ENCODE measurements at places on chromosomes 16 and 17.

GRCh38 chr17:8618825-8619224, 11.7 kb downstream of the MYH10 start:
- DNase-seq: no peak

DNA sequence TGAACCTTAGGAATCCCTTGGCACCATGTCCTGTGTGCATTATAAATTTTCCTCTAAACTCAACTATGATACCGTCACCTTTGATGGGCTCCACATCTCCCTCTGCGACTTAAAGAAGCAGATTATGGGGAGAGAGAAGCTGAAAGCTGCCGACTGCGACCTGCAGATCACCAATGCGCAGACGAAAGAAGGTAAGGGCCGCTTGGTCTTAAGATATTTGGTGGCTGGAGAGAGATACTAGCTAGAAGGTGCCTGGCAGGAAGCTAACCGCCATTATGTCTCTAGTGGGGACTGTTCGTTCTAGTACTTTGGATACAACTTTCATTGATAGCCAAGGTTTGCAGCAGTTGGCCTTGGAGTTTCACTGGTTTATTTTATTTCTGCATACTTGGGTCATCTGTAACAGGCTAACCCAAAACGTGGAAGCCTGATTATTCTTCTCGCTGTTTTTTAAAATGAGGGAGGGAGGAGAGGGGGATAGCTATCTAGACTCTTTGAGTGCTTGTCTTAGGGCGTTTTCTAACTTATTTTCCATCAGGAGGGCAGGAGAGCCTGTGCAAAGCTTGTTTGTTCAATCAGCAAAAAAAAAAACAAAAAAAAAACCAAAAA, 1.3 kb downstream of the RBBP6 start:
- no peak for DNase-seq

DNA sequence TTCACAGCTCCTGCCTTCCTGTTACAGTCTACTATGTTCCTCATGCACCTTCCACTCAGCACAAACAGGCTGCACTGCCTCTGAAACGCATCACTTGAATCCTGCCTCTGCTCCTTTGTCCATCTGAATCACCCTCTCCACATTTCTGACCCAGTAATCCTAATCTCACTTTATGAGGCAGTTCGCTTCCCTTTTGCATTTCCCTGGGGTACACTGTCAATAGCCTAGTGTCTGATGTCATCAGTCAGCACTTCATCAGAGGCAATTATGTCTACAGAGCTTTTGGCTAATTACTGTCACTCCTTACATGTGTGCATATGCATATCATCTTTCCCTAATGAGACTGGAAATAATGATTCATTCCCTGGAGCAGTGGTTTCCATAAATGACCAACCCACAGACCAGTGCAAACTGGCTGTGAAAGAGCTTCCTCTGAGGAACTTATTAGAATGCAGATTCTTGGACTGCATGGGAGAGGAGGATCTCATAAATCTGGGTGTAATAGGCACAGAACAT, 23.6 kb downstream of the CA4 start:
- DNase-seq: no peak

- DNase-seq: no peak
Measured at GRCh38 chr17:51687887-51688286, 427.5 kb downstream of the UTP18 start.

- DNase-seq: no peak
Measured at GRCh38 chr17:61225178-61225882, 174.3 kb upstream of the TBX2 start.

GRCh38 chr16:3525951-3526350, 25.1 kb downstream of the CLUAP1 start:
- no peak for DNase-seq

DNA sequence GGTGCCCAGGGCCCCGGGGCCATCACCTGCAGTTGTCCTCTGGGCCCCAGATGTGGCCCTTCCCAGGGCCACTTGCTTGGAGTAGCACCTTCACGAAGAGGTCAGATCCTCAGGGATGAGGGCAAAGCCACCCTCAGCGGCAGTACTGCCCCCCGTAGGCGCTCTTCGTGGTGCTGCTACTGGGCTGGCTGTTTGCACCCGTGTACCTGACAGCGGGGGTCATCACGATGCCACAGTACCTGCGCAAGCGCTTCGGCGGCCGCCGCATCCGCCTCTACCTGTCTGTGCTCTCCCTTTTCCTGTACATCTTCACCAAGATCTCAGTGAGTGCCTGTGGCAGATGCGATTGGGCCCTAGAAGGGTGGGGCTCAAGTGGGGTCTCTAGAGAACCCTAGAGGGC, 2.6 kb downstream of the SLC5A2 start:
- no peak for DNase-seq

DNA sequence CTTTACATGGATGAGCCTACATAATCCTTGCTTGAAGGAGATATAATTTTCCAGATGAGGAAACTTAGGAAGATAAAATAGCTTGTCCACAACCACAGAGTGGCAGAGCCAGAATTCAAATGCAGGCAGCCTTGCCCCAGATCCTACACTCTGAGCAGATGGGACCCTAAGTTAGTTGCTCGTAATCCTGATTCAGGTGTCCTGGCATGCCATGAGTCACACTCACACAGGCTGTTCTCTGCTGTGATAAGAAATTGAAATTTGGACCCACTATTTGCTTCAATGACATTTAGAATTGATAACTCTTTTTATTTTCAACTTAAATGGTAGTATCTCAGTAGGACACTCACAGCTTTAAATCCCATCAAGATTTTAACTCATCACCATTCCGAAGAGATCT, 150.7 kb upstream of the CACNG5 start:
- DNase-seq: no peak

GRCh38 chr17:78233678-78234077, 2.2 kb downstream of the TMEM235 start:
- DNase-seq: no peak

DNA sequence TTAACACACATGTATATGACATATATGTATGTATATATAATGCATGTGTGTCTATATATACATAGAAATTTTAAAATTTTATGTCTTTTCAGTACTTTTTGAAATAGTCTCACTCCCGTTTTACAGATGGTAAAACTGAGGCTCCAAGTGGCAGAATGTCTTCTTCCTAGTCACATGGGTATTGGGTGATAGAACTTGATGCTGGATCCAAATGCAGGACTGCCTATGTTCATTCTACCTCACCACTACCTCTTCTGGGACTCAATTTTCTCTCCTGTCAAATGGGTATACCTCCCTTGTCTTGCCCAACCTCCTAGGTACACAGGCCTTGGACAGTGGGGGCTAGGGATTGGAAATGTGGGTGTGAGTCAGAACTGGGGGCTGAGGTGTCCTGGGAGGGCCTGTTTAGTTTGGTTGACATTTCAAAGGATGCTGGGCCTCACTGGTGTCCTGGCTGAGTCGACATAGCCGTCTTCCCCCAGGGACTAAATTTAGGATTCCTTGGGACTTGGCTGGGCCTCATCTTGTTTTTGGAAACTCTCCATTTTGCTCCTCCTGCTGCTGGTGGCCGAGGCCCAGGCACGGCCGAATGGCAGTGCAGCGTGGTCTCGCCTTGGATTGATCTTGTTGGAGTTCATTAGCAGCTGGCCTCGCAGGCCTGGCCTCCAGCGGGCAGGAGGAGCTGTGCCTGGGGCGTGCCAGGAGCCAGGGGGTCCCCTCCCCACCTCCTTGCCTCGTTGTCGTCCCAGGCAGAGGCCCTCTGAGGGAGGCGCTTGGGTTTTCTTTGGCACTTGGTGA, 25.9 kb downstream of the NKD1 start:
- DNase-seq: no peak

DNA sequence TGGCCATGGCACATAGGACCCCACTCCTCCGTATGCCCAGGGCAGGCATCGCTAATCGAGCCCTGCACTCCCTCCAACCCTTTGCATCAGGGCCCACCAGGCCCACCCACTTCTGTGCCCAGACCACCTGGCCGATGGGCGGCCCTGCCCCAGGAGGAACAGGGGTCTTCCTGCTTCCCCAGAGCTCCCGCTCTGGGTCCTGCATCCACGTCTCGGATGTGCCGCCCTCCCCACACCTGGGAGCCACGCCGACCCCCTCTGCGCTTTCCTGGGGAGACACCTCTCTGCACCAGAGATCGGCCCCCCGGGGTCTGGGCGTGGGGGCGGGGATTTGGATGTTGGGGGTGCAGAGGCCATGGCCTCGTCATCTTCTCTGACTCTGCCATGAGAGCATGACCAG, 21.1 kb upstream of the SSTR5 start:
- DNase-seq: no peak
